Stimulated activated naive CD8-positive, alpha-beta T cell treated with anti-CD3 and anti-CD28 coated beads, Interleukin-15, Interleukin-2, amounts not matched to agents 100 U/mL and 50 U/mL, for 24 hours (primary cell): ENCODE measurements at places on chromosomes 6 and 20.

DNA sequence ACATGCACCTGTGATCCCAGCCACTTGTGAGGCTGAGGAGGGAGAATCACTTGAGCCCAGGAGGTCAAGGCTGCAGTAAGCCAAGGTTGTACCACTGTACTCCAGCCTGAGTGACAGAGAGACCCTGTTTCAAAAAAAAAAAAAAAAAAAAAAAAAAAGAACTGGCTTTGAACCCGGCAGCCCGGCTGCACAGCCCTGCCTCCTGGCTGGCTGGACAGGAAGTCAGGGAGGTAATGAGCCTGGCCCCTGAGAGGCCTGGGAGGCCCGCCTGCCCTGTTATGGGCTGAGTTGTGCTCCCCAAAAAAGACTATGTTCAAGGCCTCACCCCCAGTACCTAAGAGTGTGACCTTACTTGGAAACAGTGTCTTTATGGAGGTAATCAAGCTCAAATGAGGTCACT lies 65.6 kb downstream of the ABHD12 start:
- DNase-seq = no peak

GRCh38 chr20:56897958-56898349 lies 268.8 kb downstream of the TFAP2C start:
- DNase-seq = no peak

DNA sequence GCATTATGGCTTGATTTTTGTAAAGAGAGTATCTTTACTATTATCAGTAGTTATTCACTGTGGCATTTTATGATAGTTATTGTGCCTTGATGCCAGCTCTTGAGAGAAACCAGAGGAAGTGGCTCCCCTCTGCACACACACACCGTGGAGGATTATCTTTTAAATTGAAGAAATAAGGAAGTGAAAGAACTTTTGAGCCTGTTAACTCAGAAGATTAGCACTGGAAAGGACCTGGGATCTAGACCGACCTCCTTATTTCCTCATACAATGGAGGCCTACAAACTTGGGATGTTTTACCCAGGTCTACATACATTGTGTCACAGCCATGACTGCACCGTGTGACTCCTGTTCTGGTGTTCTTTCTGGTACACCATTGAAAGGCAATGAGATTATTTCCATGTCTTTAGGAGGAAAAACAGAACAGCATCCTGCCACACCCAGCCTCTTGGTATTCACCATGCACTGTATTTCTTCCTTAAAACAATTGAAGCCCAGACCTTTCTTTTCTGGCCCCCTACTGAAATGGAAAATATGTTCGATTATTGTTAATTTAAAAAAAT lies 40.6 kb downstream of the HECA start:
- DNase-seq = no peak

GRCh38 chr6:137218473-137218916 lies 690 bp downstream of the IFNGR1 start:
- peak; percentile 45 for DNase-seq
